NCI-H748 treated with DMSO at 0.1 percent for 48 hours (cell line): ENCODE measurements at places on chromosomes 4 and X.

- DNase-seq, result no peak
Measured at GRCh38 chr4:146224326-146224966, 10.1 kb downstream of the REELD1 start.

DNA sequence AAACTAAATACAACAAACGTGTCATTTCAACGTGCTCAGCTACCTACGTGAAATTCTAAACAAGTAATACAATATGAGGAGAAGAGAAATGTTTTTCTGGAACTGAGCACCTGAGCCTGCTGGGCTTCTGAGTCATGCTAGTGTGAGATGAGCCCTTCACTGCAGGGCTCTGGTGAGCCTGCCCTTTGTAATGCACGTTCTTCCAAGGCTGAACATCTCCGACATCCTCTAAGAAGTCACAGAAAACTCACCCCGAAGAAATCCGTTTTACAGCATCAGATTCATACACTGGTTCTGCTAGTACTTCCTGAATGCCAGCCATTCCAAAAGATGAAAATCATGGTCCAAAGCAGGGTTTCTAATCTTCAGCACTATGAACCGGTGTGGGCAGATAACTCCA, 157.1 kb downstream of the AMELX start:
- no peak for DNase-seq

DNA sequence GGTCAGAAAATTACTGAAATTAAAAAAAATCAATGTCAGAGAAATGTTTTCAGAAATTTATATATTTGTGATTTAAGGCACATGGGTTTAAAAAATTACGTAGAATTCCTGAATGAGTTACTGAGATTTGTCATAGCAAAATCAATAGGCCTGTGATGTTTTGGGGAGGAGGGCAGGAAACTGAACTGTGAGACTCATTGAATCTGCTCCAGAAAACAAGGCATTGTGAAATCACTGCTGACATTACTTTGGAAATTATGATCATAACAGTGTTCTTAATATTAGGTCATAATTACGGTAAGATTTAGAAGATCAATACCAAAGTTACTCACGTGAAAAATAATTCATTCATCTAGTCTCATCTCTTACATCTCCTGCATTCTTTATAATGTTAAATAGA, 5.3 kb downstream of the FGF5 start:
- DNase-seq, result no peak

GRCh38 chr4:63171341-63171740, 1237.9 kb downstream of the TECRL start:
- no peak for DNase-seq

- no peak for DNase-seq
Measured at GRCh38 chr4:14446311-14446710, 556.0 kb upstream of the CPEB2 start.

DNA sequence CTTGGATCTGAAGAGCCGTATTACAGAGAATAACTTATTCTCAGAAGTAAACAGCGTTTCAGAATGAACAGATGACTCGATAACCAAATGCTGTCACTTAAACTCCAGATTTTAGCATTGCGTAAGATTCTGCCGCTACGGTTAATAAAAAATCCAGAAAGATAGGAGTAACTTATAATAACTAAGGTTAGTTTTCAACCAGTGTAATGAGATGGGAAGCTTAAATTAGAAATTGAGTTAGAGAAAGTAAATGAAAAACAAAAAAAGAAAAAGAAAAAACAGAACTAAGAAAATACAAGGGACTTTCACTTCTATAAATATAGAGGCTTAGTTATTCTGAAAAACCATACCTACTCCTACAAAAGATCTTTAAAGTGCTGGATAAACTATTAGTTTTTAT, 13.1 kb upstream of the PARM1 start:
- no peak for DNase-seq
